ENCODE measurements at places on chromosomes 3 and 15.

DNA sequence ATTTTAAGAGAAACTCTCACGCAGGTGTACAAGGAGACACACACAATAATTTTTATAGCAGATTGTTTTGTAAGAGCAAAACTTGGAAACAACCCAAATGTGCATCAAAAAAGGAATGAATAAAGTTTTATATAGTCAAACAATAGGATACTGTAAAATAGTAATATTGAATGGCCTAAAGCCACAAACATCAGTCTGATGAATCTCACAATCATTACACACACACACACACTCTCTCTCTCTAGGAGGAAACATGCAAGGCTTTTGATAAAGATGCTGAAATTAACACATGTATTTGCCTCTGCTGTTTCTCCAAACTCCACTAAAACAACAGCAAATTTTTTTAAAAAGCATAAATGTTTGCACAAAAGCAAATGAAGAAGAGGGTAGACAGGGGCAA, 37.3 kb downstream of the ADIPOQ start:
- DNase-seq, result no peak

- DNase-seq, result no peak
These were observed 154.8 kb downstream of the SLC9A9 start for GRCh38 chr3:143693506-143693905.

DNA sequence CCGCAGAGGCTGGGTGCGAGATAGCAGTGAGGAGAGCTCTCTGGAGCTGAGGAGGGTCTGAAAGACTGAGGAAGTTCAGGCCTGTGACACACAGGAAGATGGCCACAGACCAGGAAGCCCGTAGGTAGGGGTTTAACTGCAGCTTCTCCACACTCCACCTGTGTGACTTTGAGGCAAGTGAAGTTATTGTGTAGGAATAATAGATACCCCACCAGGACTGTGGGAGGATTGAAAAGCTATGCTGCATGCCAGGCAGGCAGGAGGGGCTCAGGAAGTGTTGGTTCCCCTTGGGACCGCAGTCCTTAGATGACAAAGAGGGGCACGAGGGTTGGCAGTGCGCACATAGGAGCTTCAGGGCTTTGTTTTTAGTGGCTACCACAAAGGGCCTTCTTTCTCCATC, 50.9 kb downstream of the MAGEF1 start:
- DNase-seq, result no peak

GRCh38 chr3:123568034-123568433, 16.8 kb downstream of the HACD2 start:
- no peak for DNase-seq

DNA sequence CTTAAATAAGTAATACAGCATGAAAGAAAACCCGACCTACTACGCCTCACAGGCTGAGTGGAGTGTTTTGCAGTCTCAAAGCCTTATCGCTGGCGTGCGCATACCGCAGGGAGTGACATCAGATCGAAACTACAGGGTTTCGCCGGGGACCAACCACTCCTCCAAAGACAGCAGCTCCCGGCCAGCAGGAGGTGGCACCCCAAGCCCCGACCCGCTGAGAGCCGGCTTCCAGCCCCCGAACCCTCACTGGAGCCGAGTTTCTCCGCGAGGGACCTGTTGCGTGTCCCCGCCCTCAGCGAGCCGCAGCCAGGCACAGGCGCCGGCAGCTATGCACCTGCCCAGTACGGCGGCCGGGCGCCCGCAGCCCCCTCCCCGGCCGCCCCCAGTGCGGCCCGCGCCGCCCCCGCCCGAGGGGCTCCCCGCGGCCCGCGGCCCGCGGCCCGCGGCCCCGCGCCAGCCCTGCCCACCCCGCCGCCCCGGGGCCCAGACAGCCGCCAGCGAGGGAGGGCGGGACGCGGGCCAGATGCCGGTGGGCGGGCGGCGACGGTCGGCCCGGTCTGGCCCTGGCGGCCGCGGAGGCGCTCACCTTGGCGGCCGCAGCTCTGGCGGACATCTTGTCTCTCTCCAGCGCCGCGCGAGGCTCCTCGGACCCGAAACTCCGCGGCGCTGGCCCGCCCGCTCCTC, 710 bp downstream of the TJP1 start:
- DNase-seq, result no peak

DNA sequence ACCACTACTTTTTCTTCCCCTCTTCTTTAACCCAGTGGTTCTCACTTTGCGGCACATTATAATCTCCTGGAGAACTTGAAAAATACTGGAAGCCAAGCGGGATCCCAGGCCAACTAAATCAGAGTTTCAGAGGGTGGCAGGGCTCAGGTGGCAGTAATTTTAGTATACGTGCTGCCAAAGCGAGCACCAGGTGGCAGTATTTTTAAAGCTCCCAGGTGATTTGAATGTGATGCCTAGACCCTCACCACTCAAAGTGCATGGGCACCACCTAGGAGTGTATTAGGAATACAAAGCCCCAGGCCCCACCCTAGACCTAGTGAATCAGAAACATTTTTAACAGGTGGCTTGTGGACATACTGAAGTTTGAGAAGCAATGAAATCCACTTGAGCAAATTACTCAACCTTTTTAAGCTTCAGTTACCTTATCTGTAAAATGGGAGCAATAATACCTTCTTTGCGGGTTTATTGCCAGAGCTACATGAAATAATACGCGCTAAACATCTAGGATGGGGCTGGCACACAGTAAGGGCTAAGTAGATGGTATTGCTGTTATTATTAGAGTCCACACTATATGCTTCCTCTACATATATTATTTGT, 8.3 kb downstream of the B3GALNT1 start:
- no peak for DNase-seq

All from SIG-M5 (cell line).